ENCODE measurements at places on chromosomes 2 and 18.
A peak's percentile ranks its signal among the peaks of the same experiment; 100 is the strongest.

DNA sequence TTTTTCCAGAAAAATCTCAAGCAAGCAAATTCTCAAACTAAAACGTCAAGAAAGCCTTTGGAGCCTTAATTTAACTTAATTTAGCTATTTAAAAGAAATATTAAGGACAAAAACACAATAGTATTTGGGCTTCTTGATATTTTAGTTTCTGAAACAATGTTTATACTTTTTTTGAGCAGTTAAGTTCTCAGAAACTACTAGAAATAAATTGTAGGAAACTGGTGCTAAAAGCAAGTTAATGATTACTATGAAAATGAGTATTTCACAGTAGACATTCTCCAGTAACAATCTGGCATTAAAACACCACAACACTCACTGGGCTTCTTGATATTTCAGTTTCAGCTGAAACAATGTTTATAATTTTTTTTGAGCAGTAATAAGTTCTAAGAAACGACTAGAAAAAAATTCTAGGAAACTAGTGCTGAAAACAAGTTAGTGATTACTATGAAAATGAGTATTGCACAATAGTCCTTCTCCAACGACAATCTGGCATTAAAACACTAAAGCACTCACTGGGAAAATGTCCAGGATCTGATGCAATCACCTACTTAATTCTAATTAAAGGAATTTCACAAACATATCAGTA is 45.1 kb downstream of the TRAK2 start:
- DNase-seq = no peak

DNA sequence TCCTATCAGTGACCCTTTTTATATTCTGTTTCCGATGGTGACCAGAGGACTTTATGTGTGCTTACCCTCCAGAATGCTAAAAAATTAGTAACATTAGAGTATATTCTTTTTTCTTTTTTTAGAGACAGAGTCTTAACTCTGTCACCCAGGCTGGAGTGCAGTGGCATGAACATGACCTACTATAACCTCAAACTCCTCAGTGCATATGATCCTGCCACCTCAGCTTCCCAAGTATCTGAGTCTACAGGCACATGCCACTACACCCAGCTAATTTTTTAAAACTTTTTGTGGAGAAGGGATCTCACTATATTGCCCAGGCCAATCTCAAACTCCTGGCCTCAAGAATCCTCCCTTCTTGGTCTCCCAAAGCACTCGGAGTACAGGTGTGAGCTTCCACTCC is 74.6 kb downstream of the MALT1 start:
- no peak for DNase-seq

DNA sequence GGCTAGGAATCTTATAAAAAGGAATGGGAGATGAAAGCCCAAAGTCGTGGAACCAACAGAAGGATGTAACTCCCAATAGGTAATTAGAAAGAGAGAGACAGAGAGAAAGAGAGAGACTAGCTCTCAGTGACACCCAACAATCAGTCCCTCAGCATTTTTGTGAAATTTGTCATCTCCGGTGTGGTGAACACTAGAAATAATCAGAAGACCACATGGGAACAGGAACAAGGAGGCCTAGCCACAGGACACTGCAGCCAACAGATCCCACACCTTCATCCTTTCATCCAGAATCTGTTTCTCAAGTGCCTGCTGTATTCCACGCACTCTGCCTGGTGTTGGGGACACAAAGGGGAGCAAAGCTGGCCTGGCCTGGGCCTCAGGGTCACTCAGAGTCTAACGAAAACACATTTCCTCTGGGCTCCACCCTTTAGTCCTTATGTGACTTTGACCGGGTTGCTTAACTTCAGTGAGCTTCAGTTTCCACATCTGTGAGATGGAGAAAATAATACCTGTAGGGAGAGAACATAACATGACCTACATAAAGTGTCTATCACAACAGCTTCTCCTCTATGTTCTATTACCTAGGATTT is 53.1 kb downstream of the EHD3 start:
- no peak for DNase-seq

- DNase-seq = no peak
These were observed 532.1 kb downstream of the RNF144A start for GRCh38 chr2:7449298-7449697.

DNA sequence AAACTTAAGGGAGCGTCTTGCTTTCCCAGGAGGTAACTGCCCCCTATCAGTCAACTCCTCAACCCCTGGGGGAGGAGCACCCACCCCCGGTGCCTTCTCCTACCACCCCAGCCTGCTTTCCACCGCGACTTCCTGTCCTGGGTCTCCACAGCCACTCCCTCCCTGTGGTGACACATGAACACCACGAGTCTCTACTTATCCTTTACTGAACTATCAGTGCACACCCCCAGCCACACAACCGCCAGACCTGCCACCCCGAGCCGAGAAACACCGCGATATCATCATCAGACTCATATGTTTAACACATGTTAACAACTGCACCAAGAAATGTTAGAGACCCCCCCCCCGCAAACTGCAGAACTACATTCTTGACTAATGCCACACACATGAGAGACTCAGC is 43.3 kb downstream of the LONRF2 start:
- no peak for DNase-seq

- DNase-seq = no peak
These were observed 1.1 kb downstream of the DLGAP1 start for GRCh38 chr18:4453874-4454536.

DNA sequence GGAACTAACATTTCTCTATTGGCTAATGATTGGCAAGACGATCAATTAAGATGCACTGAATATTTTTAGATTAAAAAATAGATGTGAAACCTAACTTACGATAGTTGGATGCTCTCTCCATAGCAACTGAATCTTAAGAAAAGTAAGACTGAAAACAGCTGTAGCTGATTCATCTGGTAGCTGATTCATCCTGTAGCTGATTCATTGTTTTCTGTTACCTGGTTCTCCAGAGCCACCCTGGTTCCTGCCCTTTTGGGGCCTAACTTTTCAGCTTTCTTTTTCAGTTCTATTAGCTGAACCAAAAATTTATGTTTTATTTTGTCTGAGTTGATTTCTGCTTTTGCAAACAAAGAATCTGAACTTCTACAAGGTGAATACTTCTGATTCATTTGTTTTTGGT is 22.7 kb upstream of the SPR start:
- peak; percentile 54 for DNase-seq

- peak; percentile 63 for DNase-seq
These were observed 166.3 kb upstream of the SERTAD2 start for GRCh38 chr2:64819774-64820688.

DNA sequence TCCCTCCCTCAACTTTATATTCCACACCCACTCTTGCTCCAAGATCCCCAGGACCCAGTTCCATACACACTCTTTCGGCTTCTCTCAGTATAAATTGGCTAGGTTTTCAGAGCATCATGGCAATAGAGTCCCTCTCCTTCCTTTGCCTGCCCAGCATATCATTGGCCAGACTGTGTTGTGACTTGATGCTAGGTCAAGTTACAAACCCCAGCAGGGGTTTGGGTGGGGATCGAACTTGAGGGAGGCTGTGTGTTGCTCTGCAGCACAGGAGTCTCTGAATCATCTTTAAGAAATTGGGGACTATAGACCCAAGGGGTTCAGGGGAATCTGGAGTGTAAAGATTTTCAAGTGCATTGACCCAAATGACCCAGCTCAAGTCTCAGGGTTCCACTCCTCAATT is 477.5 kb upstream of the MEIS1 start:
- DNase-seq = no peak

DNA sequence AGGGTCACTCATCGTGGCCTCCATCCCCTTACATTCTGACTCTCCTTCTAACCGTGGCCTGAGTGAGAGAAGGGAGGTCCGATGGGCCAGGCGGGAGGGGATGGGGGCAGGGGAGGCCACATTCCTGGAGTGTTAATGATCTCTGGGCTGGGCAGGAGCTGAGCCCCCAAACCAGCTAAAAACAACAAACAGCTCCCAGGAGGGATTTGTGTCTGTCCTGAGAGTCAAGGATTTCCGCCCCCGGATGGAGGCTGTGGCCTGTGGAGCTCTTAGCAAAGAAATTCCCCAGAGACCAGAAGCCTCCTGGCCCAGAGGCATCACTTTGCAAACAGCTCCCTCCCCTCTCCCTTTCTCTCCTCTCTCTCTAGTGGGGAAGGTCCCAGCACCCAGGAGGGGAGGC is 23.5 kb downstream of the EMX1 start:
- no peak for DNase-seq

GRCh38 chr18:59902131-59902992 is 2.6 kb downstream of the PMAIP1 start:
- DNase-seq = peak; percentile 17

DNA sequence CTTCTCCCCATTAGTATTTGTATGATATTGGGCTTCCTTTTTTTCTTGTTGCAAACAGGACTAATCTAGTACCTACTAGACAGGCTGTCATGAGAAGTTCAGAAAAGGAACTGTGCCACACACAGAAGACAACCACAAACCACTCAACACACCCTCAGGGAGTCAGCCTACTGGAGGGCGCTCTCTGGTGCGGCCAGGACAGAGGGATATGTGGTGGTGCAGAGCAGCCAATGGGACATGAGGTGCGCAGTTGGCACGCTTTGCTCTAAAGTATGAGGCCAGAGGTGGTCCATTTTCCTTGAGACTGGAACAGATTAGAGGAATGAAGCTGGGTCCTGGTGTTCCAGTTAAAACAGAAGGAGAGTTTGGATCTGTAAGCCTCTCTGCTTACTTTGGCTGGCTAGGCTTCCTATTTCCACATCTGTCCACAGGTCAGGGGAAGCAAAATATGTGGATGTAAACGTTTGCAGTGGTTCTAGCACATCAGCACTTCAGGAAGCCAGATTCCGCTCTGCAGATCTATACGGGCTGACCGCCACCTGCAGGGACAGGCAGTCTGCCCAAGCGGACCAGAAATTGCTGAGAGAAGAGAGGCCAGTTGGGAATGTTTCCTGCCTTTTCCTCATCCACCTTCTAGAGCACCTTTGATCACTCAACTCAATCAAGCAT is 114.1 kb downstream of the GFPT1 start:
- DNase-seq = no peak

- no peak for DNase-seq
These were observed 354.4 kb upstream of the CDH19 start for GRCh38 chr18:66958309-66958708.

DNA sequence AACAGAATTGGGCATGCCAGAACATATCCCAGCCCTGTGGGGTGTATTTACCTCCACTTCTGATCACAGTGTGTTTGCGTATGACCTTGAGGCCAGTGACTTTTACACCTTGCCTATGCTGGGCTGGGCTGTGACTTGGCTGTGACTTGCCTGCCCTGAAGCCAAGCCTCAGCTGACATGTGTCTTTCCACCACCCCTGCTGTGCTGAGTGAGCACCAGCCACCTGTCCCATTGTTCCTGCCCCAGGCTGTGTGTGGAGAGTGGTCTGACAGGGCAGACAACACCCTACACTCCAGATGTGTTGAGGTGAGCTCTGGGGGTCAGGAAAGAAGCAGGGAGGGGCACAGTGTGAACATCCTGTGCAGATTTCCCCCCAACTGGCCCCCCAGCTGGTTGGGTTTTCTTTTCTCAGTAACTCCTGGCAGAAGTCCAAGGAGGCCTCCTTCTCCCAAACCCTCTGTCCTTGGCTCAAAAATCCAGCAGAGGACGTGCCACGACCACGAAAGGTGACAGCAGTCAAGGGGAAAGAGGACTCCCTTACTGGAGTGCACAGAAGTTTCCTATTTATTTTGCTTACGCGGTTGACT is 5.1 kb upstream of the STEAP3 start:
- DNase-seq = no peak

GRCh38 chr2:232282508-232283055 is 96.0 kb upstream of the ALPP start:
- DNase-seq = no peak

- DNase-seq = no peak
These were observed 28.2 kb downstream of the CENPO start for GRCh38 chr2:24821433-24821891.

- DNase-seq = peak; percentile 53
These were observed 28.5 kb upstream of the NOSTRIN start for GRCh38 chr2:168773719-168774521.

DNA sequence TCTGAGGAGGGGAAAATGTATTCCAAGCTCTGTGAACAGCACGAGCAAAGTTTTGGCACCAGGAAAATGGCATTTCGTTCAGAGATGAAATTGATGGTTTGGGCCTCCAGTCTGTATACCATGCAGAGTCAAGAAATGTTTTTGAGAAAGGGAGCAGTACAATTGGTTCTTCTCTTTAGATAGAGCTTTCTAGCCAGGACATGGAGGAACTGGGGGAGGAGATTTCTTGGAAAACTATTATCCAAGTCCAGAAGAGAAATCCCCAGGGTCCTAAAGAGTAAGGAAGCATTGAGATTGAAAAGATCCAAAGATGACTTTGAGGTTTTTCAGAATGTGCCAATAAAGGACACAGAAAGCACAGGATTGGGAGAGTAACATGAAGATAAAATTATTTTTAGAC is 432.4 kb downstream of the TNS1 start:
- DNase-seq = no peak

GRCh38 chr2:213274143-213274542 is 10.1 kb upstream of the SPAG16 start:
- no peak for DNase-seq

DNA sequence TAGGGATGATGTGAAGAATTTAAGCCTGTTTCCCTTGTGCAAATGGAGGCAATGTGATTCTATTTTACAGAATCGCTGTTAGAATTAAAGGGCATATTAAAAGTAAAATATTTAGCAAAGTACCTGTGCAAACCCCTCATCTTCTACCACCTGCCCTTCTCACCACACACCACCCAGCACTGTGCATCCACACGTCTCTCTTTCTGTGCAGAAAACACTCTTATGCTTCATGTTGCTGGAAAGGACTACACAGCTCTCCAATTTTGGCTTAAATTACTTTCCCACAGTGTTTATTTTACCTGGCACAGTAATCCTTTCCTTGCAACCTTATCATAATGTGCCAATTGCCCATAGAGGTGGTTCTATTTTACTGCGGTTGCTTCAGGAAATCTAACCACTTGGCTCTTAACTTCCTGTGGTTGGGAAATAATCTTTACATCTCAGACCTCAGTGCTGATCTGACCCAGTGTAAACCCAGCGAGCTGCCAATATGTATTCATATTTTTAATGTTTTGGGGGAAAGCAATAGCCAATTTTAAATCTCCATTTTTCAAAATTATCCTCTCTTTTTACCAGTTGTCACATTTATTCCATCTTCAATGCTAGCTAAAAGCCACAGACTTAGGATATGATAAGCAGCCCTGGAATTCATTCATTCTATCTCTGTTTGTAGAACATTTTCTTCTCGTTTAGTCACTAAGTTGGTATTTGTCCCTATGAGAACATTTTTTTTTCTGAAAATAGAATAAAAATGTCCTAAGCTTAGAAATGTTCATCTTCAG is 250.9 kb downstream of the DSEL start:
- DNase-seq = no peak

DNA sequence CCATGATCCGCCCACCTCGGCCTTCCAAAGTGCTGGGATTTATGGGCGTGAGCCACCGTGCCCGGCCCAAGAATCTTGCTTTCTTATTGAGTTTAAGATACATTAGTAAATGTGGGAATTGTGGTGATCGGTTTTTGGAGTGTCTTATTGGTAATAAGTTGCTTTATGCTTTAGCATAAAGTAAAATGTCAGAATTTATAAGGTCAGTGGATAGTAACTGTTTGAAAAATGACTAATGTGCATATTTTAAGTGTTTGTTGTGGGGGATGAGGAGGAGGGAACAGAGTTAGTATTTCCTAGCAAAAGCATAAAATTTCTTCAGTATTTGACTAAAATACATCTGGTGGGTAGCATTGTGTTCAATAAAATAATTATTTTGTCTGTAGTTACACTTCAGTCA is 77.4 kb downstream of the SLC39A10 start:
- no peak for DNase-seq

- peak; percentile 58 for DNase-seq
These were observed 195.4 kb downstream of the ZEB2 start for GRCh38 chr2:144324446-144325045.

- DNase-seq = no peak
These were observed 861.7 kb upstream of the CNTNAP5 start for GRCh38 chr2:123163398-123163797.

GRCh38 chr2:69310111-69311023 is 76.7 kb downstream of the GFPT1 start:
- DNase-seq = no peak
